ENCODE measurements at places on chromosomes 11 and 22.

- no peak for DNase-seq
Observed at GRCh38 chr11:3051196-3052108, 5.8 kb downstream of the CARS1 start.

GRCh38 chr22:47299863-47300697 lies 537.6 kb downstream of the TBC1D22A start:
- no peak for DNase-seq

DNA sequence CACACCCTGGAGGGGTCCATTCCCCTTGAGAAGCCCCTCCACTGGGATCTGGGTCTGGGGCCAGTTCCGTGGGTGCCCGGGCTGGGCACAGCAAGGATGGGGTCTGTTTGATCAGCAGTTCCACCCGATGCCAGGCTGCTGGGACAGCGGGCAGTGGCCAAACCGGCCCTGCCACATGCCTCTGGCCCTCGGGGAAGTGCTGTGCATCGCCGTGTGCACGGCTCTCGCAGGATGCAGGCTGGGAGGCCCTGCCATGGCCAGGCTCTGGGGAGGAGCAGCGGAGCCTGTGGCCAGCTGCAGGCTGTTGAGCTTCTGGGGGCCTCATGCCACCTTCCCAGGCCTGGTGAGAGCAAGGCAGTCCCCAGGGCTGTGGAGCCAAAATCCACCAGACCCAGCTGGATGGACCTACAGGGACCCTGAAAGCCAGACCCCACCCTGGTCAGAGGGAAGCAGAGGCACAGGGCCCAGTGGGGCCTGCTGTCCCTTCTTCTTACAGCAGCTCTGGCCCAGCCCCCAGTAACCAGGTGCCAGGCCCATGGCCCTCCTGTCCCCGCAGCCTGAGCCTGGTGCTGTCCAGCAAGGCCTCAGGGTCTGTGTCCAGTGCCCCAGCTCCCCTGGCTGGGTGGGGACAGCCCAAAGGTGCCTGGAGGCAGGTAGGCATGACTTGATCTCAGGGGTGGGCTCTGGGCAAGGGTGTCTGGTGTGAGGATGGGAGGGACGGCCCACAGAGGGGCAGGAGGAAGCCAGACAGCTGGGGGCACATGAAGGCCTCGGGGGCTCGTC lies 57.3 kb downstream of the WNT7B start:
- DNase-seq = no peak

- no peak for DNase-seq
Observed at GRCh38 chr11:115585361-115586024, 81.3 kb upstream of the CADM1 start.

DNA sequence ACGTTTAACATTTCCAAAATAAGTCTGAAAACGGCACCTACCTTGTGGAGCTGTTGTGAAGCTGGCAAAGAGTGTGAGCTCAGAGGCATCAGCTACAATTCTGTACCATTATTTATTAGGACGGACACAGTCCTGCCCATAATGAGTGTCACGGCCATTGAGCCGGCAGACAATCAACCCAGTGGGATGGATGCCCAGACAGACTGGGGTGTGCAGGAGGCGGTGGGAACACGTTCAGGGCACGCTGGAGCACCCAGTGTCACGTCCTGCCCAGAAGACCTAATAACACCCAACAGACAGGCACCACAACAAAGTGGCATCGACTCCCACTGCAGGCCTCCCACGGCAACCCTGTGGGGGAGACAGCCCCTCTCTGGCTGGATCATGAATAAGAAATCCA lies 34.5 kb downstream of the TPST2 start:
- no peak for DNase-seq

DNA sequence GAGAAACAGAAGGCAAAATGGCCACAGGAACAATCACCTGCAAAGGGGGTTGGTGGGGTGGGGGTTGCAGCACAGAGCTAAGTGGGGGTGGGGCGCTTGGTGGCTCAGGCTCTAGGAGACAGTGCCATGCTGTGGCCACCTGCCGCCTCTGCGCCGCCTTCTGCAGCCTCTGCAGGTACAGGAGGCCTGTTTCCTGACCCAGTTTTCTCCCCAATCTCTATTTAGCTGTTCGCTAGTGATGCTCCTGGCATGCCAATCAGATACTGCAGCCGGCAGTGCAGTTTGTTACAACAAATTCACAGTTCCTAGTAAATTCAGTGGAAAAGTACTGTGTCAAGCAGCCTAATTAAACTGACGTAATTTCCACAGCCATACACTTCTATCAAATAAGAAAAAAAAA lies 106.4 kb downstream of the SERGEF start:
- DNase-seq = no peak

- no peak for DNase-seq
Observed at GRCh38 chr11:65043881-65044501, 3.0 kb downstream of the SAC3D1 start.

DNA sequence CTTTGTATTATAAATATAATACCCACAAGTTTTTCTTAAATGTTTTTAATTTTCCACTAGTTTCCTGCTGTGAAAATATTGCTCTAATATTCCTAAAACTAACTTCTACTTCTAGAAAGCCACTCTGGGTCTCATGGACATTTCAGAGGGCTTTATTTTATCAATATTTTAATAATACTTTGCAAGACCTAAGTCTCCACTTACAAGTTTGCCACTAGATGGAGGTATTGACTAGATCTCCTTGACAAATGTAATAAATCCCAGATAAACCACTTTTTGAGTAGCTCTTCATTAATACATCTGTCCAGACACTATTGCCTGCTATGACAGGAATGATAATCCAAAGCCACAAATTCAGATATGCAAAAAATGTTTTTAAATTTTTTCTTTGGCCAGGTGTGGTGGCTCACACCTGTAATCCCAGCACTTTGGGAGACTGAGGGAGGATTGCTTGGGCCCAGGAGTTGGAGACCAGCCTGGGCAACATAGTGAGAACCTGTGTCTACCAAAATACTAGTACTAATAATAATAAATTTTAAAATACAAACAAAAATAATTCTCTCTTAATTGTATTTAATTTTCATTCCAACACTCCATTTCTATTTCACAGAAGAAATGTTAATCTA lies 3.5 kb upstream of the ACAT1 start:
- DNase-seq = no peak

GRCh38 chr11:100512475-100512874 lies 174.6 kb upstream of the ARHGAP42 start:
- DNase-seq = no peak

GRCh38 chr11:113160808-113161124 lies 153.6 kb upstream of the TTC12 start:
- DNase-seq = no peak

- no peak for DNase-seq
Observed at GRCh38 chr11:75541193-75542087, 15.7 kb upstream of the GDPD5 start.

- no peak for DNase-seq
Observed at GRCh38 chr11:75380716-75381420, 18.4 kb upstream of the RPS3 start.

DNA sequence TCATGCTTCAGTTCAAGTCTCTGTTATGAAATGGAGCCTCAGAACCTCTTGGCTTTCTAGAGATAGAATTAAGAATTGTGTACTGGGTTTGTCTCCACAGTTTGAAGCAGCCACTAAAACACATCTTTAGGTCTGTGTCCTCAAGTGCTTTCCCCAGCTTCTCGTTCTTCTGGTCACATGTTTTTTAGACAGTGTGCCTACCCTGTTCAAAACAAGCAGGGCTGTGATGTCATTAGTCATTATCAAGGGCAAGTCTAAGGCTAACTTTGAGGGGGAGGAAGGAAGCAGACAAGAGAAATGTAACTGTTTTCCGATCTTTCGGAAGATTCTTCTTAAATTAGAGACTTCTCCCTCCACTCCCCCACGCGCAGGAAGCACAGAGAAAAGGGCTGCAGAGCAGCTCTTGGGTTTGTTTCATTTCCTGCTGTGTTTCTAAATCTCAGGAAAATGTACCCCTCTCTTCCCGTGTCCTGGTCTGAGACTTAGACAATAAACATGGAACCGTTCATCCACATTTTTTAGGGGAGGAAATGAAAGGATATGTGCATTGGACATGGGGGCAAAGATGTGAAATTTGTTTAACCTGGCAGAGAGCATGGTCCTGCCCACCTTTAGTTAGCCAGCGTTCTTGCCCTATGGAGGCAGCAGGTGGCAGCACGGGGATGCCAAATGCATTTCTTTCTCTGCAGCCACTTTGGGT lies 3.1 kb downstream of the AKIP1 start:
- DNase-seq = peak; percentile 44

- DNase-seq = peak; percentile 19
Observed at GRCh38 chr22:24285245-24285644, 14.6 kb downstream of the SPECC1L start.

All from stimulated activated CD4-positive, alpha-beta T cell treated with anti-CD3 and anti-CD28 coated beads, Interleukin-4, amount 100 ng/mL, for 24 hours (primary cell).